ENCODE measurements at places on chromosomes 6 and 20.
A peak's percentile ranks its signal among the peaks of the same experiment; 100 is the strongest.

- no peak for DNase-seq
Measured at GRCh38 chr20:12287575-12287974, 369.9 kb downstream of the BTBD3 start.

DNA sequence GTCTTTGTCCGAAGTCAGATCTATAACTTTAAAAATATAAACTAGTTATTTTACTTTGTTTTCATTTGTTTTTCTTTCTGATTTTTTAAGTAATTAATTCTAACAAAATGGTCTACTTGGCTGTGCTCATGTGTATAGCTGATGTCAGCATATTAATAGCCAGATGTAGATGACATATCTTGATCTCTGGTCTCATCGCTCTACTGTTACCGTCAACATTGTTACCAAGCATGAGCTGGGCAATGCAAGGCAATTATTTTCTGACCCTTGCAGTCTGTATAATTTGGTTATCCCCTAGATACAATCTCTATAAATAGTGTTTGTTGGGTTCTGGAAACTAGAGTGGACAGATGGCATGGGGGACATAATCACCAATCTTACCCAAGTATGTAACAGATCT lies 151.6 kb upstream of the PTPRK start:
- no peak for DNase-seq

DNA sequence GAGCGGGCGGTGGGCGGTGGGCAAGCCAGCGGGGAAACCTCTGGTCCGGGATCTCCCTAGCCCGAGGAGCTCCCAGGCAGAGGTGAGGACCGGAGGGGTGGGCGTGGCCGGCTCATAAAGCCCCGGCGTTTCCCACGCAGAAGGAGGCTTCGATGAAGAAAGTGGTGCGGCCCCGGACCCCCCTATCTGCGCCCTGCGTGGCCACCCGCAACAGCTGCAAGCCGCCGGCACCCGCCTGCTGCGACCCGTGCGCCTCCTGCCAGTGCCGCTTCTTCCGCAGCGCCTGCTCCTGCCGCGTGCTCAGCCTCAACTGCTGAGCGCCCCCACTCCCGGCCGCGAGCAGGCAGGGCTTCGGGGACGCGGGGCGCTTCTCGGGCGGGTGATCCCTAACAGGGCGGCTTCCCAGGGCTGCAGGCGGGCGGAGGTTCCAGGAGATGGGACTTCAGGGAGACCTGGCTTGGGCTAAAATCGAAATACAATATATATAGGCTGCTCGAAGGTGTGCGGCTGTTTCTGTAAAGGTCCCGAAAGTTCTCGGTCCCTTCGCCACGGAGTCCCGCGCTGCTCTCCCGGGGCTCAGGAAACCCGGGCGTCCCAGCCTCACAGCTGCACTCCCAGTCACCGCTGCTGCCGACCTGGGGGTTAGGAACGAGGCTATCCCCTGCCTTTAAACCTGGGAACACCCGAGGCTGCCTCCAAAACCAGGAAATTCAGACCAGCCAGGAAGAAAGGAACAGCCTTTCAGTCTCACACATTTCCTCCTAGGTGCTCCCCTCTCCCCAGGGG lies 27.8 kb downstream of the ASIP start:
- DNase-seq, result no peak

GRCh38 chr6:97049253-97050011 lies 124.9 kb downstream of the KLHL32 start:
- DNase-seq, result no peak

GRCh38 chr20:41654292-41654691 lies 36.1 kb upstream of the CHD6 start:
- peak; percentile 74 for DNase-seq

DNA sequence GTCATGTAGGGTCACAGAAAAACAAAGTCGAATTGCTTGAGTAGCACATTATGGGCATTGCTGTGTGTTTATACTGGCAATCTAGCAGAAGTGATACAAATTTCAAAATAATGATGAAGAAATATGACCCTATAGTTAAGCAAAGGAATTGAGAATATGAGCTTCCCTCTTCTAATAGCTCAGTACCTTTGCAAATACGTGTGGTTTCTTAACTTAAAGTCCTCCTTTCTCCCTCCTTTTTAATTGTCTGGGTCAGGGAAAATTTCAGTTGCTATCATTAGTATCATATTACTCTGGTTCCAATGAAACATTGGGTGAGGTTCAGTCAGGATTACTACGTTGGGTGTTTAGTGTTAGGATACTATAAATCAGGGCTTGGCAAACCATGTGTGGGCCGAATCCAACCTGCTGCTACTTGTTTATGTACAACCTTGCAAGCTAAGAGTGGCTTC lies 166.8 kb upstream of the CARMIL1 start:
- DNase-seq, result no peak

DNA sequence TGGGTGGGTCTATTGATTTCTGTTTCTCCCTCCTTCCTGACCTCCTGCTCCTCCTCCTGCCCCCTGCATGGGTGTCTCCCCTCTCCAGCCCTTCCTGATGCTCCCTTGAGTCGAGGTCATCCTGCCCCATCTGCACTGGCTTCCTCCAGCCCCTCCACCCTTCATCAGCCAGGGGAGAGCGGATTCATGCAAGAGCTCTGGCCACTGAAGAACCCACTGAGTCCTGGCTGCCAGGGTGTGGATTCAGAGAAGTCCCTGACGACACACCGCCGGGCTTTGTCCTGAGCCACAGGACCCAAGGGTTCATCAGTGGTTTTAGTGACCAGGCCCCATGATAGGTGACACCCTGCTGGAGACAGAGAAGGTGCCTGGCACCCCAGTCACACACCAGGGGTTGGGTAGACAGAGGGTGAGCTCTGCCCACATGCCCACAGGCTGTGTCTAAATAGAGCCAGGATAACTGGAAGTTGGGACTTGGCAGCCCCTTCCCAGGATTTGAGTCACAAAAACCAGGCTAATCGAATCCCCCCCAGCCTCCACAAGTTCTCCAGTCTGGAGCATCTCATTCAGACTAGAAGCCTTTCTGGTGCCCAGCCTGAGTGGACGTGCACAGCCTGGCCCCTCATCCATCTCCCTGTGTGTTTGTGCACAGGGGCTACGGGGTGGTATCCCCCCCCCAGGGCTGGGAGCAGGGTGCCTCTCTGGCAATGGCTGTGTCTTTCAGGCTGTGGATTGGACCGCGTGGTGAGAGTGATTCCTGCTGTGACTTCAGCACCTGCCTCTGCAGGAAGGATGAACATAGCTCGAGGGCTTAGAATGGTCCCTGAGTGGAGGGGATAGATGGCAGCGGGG lies 1.2 kb downstream of the GFRA4 start:
- no peak for DNase-seq

DNA sequence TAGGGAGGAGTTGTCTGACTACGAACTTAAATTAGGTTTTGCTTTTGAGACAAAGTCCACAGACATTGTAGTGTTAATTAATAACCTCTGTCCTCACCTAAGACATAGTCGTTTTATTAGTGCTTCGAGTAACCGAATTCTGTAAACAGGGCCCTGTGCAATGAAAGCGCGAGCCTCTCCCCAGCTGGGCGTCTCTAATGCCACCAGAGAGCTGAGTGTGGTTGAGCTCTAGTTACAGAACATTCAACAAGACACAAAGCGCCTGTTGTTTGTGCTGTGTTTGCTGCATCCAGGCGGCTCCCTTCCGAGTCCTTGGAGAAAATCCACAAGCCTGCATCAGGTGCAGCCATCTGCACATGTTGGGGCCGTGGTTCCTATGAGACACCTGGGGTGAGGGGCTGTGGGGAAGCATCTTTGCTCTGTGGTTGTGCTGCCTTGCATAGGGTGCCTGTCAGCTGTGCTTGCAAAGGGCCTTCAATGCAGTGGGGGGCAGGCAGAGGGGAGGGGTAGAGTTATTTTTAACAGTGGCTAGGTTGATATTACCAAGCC lies 63.9 kb downstream of the CD164 start:
- no peak for DNase-seq

GRCh38 chr6:1686117-1687098 lies 76.7 kb downstream of the FOXC1 start:
- no peak for DNase-seq

GRCh38 chr6:39812853-39813533 lies 20.8 kb downstream of the DAAM2 start:
- peak; percentile 81 for DNase-seq

DNA sequence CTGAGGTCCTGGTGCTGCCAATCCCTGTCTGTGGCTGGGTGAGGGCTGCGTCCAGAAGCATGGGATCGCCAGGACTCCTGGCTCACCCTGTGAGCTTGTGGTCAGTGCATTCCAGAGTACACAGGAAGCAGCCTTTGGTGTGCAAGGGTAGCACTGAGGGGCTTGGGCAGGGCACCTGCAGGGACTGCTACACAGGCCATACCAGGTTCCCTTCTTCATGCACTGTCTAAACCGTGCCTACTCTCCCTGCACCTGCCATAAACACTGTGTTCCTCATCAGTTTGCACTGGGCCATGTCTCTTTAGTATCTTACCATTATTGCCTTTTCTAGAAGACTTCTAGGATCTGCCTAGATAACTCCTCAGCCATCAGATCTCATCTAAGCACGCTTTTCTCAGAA lies 72.8 kb upstream of the NKX2-2 start:
- no peak for DNase-seq

GRCh38 chr6:168302534-168302933 lies 17.0 kb downstream of the DACT2 start:
- no peak for DNase-seq

GRCh38 chr6:158049055-158050028 lies 67.7 kb downstream of the SYNJ2 start:
- no peak for DNase-seq

DNA sequence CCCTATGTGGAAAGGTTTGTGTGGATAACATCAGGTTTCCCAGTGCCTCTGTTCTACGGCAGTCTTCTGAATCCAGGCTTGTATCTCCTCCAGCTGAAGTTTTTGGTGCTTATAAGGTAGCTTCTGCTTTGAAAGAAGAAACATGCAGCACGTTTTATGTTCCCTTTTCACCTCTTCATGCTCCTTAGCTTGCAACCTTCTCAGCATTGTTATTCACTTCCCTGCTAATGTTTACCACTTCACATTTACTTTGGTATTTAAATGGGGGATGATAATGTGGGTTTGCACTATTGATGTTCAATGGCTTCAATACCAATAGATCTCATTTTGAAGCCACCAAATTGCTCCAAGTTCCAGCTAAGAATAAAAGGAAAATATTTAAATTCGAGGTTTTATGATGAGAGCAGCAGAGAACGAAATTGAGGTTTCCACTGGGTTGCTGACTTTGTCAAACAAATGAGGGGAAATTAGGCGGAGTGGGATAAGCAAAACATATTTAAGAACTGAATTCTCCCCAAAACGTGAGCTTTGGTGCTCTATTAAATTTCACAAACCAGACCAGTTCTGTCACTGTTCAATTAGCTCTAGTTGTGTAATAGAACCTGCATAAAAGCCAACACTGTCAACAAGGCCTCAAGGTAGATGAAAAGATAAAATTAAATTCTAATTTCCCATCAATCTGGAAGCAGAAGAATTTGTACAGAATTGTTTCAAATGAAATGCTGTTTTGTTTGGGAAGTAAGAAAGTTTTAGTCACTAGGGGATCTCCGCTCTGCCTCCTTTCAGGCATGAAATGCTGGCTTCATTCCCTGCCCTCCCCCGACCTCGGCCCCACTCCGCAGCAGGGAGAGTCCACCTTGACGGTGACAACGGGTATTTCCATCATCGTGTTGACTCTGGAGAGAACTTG lies 1.4 kb downstream of the IL22RA2 start:
- DNase-seq, result no peak

GRCh38 chr6:45690846-45691245 lies 313.1 kb upstream of the SUPT3H start:
- DNase-seq, result no peak

GRCh38 chr20:36856195-36856594 lies 19.7 kb upstream of the TLDC2 start:
- no peak for DNase-seq

DNA sequence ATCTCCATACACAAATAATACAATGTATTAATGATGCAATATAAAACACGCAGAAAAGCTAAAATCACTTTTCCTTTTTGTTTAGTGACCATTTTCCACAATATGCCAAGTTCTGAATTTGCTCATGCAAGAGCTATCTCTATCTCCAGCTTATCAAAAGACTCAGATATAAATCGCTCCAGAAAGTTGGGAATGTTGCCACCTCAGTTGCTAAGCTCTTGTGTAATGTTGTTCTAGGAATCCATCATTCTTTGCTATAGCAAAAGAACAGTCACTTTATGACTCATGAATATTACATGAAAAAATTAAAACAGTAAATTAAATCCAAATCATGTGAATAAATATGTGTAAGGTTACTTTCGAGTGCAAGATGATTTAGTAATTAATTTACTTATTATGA lies 8.7 kb downstream of the PLAGL1 start:
- DNase-seq, result no peak

DNA sequence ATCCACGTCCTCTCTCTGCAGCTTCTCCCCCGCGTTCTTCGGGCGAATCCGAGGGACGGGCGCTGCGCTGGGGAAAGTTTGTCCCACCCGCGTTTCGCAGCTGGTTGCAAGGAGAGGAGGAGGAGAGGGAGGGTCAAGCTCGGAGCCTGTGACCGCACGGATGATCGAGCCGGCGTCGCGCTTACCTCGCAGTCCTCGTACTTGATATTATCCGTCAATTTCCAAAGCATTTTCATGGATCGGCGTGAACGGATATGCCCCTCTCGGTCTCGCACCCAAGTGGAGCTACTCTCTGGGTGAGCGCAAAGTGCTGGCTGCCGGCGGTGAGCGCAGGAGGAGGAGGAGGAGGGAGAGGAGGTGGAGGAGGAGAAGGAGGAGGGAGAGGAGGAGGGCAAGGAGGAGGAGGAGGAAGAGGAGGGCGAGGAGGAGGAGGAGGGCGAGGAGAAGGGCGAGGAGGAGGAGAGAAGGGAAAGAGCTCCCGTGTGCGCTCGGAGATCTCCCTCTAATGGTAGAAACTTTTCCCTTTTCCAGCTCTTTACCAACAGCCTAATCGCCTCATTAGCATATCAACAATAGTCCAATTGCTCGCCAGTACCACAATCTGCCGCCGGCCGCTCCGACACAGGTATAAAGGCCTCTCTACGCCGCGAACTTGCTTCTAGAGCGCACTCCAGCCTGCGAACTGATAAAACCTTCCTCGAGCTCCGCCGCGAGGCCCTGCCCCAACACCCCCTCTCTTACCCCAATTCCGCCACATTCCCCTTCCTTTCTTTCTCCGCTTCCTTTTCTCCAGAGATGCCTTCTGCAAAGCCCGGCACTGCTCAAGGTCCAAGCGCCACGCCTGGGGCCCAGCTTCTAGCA lies at the start of gene TFAP2A:
Gene TFAP2A, minus strand, starts transcription at position 319 of the 861 bp plus-strand sequence. Its CDS starts 83 bp downstream, at position 236.
- DNase-seq, result no peak

- DNase-seq, result no peak
Measured at GRCh38 chr20:8151372-8151771, 19.3 kb downstream of the PLCB1 start.

All from NCI-H510A (cell line).